ENCODE measurements at places on chromosomes 1 and 21. TPM values are rescaled to one million over a fixed set of nuclear protein-coding genes. Genes with fewer than 3 reads are reported as not detected.

DNA sequence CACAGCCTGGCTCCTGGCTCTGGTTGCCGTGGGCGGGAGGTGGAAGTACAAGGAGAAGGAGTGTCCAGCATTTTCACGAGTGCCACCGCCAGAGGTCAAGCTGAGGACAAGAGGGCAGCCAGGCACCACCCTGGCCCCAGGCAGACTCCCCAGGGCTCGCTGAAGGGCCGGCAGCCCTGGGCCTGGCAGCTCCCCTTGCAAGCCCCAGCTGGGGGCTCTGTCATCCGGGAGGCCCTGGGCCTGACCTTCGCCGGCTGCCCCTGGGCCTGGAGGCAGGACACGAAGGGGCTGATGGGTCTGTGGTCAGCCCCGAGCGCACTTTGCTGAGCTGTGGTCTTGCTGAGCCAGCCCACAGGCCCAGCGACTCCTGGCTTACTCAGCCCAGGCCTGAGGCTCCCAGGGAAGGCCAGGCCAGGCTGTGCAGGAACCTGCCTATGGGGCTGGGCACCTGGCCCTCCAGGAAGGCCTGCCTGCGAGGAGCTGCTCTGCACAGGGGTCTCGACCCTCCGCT is 74.8 kb downstream of the MORN1 start:
- no peak overlapping the region for H3K27ac ChIP-seq
- H3K4me3 ChIP-seq = no peak overlapping the region
- no peak for DNase-seq
- no peaks in the 10 kb centered on the region for H3K36me3 ChIP-seq
- peaks cover 42% of the 10 kb centered on the region for H3K4me1 ChIP-seq

GRCh38 chr21:40080385-40080784 is 213.1 kb downstream of the PCP4 start:
- H3K27ac ChIP-seq = no peak overlapping the region
- H3K4me1 ChIP-seq = no peaks in the 10 kb centered on the region
- no peak for DNase-seq

DNA sequence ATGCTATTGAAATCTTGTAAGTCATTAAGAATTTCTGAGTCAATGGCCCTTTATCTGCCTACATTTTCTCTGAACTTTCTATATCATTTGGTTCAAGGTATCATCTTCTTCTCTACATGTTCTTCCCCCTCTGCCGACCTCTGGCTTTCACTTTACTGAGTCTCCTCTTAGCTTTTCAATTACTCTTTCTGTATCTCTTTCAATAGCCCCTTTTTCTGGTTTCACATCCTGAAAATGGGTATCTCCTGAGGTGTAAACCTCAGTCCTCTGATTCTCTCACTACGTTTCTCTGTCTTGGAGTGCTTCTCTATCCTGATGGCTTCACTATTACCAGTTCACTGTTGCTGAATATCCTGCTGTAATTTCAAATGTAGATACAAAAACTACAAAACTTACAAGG is 98.9 kb downstream of the LYST start:
- no peaks in the 10 kb centered on the region for H3K4me1 ChIP-seq
- no peak for DNase-seq
- no peaks in the 10 kb centered on the region for H3K36me3 ChIP-seq
- no peak overlapping the region for H3K27ac ChIP-seq

DNA sequence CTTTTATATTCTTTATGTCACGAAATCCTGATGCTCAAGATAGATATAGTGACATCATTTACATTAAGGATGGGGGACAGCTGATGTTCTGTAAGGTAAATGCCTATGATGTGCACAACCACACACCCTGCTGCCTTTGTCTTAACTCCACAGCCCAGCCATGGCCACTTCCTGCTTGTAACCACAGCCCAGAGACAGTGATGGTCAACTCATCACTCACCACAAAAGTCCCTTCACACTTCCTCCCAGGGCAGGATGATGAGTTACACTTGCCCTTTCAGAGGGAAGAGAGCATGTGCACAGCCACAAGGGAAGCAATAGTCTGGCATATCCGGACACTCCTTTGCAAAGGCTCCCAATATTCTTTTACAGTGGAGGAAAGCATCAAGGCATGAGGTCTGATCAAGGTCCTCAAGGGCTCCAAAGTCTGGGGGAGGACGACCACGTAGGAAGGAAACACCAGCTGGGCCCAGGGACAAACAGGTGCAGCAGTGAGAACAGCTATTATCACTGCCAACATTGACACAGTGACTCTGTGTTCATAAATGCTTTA is 53.8 kb downstream of the PLPP3 start:
- H3K4me3 ChIP-seq = no peak overlapping the region
- H3K36me3 ChIP-seq = no peaks in the 10 kb centered on the region
- no peak overlapping the region for H3K27ac ChIP-seq

GRCh38 chr1:183318433-183318832 is 99.7 kb downstream of the NMNAT2 start:
- DNase-seq = no peak
- H3K4me3 ChIP-seq = no peak overlapping the region
- no peaks in the 10 kb centered on the region for H3K4me1 ChIP-seq
- H3K27me3 ChIP-seq = no peaks in the 10 kb centered on the region
- H3K27ac ChIP-seq = no peak overlapping the region

The LCK gene
- total RNA-seq = 292 TPM

- H3K4me1 ChIP-seq = no peaks in the 10 kb centered on the region
- H3K27me3 ChIP-seq = no peaks in the 10 kb centered on the region
- H3K36me3 ChIP-seq = peaks cover 10% of the 10 kb centered on the region
- H3K27ac ChIP-seq = no peak overlapping the region
Measured at GRCh38 chr1:30955448-30956015, 47.0 kb upstream of the SDC3 start.

The OR2T2 gene
- total RNA-seq = not detected

- H3K4me1 ChIP-seq = peaks cover 13% of the 10 kb centered on the region
- no peaks in the 10 kb centered on the region for H3K27me3 ChIP-seq
- H3K36me3 ChIP-seq = no peaks in the 10 kb centered on the region
- no peak overlapping the region for H3K27ac ChIP-seq
- DNase-seq = no peak
- no peak overlapping the region for H3K4me3 ChIP-seq
Measured at GRCh38 chr1:8914466-8914865, 31.2 kb upstream of the CA6 start.

GRCh38 chr21:25081096-25081495 is 526.2 kb downstream of the MRPL39 start:
- no peak overlapping the region for H3K4me3 ChIP-seq
- no peaks in the 10 kb centered on the region for H3K36me3 ChIP-seq
- no peak for DNase-seq
- H3K4me1 ChIP-seq = no peaks in the 10 kb centered on the region
